ENCODE measurements at places on chromosomes 6 and 20.
A peak's percentile ranks its signal among the peaks of the same experiment; 100 is the strongest.

- ATAC-seq = no peak
Observed at GRCh38 chr20:31538326-31538725, 24.1 kb downstream of the HM13 start.

- no peak for ATAC-seq
Observed at GRCh38 chr6:128240024-128240428, 280.4 kb downstream of the PTPRK start.

DNA sequence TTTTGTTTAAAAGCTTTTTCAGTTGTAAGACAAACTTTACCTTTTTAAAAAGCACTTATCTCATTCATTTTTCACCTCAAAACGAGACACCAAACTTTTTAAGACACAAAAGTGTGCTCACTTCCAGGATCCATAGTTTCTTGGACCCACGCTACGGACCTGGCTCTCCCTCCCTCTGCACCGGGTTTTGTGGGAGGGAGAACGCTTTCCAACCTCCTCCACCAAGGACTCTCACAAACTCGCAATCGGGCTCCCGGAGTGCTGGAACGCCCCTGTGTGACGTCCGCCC is 436 bp downstream of the CAGE1 start:
- ATAC-seq = peak; percentile 80

DNA sequence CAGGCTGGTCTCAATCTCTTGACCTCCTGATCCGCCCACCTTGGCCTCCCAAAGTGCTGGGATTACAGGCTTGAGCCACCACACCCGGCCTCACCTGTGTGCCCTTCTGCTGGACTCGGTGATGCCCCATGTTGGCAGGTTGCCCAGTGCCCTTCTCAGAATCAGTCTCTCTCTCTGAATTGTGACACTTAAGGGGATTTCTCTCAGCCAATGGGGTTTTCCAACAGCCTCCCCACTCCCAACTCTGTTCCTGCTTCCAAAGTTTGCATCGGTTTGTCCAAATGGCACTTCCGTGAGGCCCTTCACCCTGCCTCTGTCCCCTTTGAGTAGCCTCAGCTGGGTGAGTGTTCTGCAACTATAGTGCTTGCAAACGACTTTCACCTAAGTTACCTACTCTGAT is 3.1 kb upstream of the MRPS10 start:
- ATAC-seq = no peak

All from gastroesophageal sphincter (tissue), 4 donors.